ENCODE measurements at places on chromosomes 12 and 14.

GRCh38 chr14:31828946-31829868, 247.9 kb upstream of the ARHGAP5 start:
- no peak for ATAC-seq

- no peak for ATAC-seq
These were observed 90.9 kb upstream of the DCN start for GRCh38 chr12:91273560-91273959.

GRCh38 chr14:85250414-85251189, 279.3 kb upstream of the FLRT2 start:
- ATAC-seq: no peak

DNA sequence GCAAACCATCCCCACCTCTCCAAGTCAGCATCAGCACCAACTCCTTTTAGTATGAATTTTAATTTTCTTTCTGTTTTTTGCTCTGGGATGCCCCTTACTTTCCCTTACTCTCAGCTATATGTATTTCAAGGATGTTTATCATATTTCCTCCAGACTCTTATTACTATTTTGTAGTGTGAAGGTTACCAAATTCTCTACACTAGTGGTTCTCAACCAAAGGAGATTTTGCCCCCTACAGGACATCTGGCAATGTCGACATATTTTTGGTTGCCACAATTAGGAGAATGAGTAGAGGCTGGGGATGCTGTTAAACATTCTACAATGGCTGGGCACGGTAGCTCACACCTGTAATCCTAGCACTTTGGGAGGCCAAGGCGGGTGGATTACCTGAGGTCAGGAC, 29.1 kb upstream of the SOS2 start:
- no peak for ATAC-seq

GRCh38 chr12:126912111-126912510, 1354.9 kb upstream of the TMEM132C start:
- ATAC-seq: no peak

GRCh38 chr14:98371141-98371540, 900.9 kb downstream of the BCL11B start:
- ATAC-seq: no peak

- peak; percentile 9 for ATAC-seq
These were observed 2.0 kb downstream of the RAP1B start for GRCh38 chr12:68612697-68613096.

DNA sequence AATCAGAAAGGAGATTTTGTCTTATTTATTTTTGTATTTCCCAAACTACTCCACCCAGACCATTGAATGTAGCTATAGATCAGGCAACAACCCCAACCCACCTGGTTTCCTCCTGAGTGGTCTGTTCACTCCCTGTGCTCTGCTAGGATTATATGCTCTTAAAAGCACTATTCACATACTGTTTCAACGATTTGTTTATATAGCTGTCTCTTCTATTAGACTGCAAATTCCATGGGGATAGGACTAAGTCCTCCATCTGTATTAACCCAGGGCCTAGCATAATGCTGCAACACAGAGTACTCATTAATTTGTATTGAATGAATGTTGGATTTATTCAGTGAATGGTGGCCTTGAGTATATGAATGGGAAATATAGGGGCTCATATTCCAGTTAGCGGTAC, 307.6 kb downstream of the RAD51B start:
- ATAC-seq: no peak

- no peak for ATAC-seq
These were observed at the start of gene MMP14 for GRCh38 chr14:22836301-22837113. MMP14 (plus strand) TSS chr14:22836585; CDS start chr14:22836818, 233 bp downstream.

GRCh38 chr12:62659453-62660295, 193.0 kb downstream of the MON2 start:
- no peak for ATAC-seq

DNA sequence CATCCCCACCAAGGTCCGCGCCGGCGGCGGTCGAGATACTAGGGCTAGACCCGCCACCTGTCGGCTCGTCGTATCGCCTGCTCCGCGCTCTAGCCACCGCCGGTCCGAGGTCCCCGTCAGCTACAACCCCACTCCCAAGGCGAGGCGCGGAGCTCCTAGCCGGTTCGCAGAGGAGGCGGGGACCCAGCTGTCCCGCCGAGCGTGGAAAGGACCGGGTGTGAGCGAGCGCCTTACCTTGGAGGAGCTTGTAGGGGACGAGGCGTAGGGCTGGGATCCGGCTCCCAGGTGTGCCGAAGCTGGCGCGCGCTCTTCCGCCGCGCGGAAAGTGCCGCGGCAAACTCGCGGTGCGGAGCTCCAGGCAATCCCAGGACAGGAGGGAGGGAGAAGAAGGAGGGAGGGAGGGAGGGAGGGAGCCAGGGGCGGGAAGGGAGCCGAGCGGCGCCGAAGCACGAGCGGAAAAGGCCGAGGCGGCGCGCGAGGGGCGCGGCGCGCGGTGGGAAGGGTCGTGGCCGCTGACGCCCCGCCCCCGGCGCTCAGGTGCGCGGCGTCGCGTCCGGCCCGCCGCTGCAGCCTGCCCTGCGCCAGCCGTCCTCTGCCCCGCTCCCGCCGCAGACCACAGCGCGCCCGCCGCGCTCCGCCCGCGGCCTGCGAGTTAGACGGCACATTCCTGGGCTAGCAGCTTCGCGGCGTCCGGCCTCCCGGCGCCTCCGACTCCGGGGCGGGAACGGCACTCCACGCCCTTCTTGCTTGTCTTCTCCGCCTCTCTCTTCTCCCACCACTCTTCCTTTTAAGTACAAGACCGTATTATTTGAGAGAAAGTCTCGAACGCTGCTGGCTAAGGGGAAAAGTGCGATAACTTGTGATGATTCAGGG, at the start of gene PAWR:
PAWR (minus strand) TSS at position 327 of the 873 bp plus-strand sequence. CDS start 720 bp downstream, outside the sequence.
- ATAC-seq: peak; percentile 52

DNA sequence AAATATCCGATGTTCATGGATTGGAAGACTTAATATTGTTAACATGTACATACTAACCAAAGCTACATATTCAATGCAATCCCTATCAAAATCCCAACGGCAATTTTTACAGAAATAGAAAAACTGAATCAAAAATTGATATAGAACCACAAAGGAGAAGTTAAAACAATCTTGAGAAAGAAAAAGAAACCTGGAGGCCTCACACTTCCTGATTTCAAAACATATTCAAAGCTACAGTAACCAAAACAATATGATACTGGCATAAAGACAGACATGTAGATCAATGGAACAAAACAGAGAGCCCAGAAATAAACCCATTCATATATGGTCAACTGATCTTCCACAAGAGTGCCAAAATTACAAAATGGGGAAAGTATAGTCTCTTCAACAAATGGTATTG, 5.4 kb upstream of the PELI2 start:
- ATAC-seq: no peak

DNA sequence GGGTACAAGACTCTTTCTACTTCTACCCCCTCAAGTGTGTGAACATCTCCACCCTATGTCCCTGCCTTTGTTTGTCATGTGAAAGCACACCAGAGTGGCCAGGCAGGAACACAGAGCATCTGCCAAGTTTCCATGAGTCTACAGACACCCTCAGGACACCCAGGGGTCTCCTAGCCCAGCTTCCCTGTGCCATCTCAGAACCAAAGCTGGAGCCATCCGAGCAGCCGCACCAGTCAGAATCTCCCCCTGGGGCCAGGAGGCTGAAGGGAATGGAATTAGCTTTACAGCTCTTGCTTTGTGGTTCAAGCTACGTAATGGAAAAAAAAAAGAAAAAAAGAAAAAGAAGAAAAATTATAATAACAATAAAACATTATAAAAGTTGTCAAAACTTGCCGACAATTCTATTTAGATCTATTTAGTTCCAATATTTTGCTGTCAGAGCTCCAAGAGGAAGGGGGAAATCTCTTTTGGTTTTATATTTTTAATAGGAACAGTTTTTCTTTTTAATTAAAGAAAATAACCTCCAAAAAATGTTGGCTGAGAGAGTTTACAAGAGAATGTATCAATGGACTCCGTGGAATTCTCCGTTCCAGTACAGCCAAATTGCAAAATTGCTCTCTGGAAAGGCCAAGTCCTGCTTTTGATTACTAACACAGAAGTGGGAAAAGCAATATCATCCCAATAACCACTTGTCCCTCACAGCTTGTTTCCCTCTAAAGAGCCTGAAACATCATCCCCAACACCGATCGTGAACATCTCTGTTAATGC, 37.1 kb downstream of the TBX5 start:
- no peak for ATAC-seq

DNA sequence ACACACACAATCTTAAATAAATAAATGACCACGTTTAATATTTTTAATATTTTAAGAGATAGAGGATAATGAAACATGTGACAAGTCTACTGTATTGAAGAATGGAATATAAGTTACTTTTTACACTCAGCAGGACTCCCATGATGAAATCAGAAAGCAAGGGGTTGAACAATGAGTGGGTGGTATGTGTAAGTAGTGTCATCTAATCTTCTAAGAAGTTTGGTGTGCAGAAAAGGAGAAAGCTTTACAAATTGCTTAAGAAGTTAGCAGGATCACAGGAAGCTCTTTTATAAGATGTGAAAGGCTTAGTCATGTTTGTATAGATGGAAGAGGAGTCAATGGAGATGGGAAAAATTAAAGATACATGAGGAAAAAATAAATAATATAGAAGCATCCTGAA, 47.8 kb downstream of the SLC15A5 start:
- no peak for ATAC-seq

DNA sequence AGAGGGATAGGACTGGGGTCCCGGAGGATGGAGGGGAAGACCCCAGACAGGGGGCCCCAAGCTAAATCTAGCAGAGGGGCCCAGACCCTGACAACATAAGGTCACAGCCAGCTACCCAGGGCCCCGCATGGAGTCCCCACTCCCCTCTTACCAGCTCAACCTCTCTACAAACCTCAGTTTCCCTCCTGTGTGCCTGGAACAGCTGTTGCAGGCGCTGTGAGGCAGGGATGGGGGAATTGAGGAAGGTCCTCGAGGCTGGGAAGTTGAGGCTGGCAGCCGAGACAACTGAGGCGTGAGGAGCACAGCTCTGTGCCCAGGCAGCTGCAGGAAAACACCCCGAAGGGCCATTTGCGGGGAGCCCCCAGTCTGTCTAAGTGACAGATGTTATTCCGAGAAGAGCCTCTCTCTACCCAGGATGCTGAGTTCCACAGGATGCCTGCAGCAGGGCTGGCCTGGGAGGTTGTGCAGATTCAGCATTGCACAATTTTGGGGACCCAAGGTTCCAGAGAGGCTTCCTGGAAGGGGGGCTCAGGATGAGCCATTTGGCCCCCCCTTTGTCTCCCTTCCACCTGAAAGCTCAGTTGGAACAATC, 42.7 kb upstream of the NCOR2 start:
- no peak for ATAC-seq

DNA sequence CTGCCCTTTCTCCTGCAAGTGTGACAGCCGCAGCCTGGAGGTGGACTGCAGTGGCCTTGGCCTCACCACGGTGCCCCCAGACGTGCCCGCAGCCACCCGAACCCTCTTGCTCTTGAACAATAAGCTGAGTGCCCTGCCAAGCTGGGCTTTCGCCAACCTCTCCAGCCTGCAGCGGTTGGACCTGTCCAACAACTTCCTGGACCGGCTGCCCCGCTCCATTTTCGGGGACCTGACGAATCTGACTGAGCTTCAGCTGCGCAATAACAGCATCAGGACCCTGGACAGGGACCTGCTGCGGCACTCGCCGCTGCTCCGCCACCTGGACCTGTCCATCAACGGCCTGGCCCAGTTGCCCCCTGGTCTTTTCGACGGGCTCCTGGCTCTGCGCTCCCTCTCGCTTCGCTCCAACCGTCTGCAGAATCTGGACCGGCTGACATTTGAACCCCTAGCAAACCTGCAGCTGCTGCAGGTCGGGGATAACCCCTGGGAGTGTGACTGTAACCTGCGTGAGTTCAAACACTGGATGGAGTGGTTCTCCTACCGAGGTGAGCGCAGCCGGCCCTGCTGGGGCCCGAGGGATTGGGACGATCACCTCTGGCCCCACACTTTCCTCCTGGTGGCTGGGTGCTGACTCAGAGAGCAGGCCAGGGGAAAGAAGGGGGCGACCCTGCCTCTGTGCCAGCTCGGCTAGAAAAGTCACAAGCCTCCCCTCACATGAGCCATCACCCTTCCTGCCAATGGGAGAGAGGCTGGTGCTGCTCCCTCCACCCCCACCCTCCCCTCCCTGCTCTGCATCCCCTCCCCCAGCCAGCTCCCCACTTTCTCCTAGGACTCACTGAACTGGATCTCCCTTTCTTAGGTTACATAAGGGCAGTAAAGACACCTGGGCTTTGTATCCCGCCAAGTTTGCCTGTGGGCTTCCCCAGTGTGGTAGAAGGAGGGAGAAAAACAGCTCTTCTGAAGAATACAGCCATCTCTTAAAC, 10.9 kb downstream of the LRTM2 start:
- no peak for ATAC-seq

- ATAC-seq: no peak
These were observed 18.1 kb downstream of the RFC5 start for GRCh38 chr12:118034429-118035189.

- ATAC-seq: no peak
These were observed 30.5 kb downstream of the RAB35 start for GRCh38 chr12:120085920-120086645.

DNA sequence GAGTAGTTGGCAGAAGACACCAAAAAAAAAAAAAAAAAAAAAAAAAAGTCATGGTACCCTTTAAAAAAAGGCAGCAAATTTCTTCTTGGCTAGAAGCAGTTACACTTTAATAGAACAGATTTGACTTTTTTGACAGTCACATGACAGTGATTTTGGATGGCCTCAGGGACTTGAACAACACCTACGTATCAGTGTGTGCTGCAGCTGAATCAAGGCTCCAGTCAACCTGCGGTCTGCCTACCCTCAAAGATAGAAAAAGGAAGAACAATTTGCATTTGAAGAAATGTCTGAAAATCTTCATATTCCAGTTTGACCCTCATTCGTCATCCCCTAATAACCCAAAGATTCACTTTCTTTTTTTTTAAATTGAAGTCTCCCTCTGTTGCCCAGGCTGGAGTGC, 53.9 kb downstream of the MDM2 start:
- no peak for ATAC-seq

- no peak for ATAC-seq
These were observed 24.0 kb upstream of the EVL start for GRCh38 chr14:100041271-100041670.

GRCh38 chr12:70469221-70469820, 103.2 kb downstream of the KCNMB4 start:
- ATAC-seq: no peak

- ATAC-seq: peak; percentile 62
These were observed 34.2 kb downstream of the TMPO start for GRCh38 chr12:98549371-98550110.

DNA sequence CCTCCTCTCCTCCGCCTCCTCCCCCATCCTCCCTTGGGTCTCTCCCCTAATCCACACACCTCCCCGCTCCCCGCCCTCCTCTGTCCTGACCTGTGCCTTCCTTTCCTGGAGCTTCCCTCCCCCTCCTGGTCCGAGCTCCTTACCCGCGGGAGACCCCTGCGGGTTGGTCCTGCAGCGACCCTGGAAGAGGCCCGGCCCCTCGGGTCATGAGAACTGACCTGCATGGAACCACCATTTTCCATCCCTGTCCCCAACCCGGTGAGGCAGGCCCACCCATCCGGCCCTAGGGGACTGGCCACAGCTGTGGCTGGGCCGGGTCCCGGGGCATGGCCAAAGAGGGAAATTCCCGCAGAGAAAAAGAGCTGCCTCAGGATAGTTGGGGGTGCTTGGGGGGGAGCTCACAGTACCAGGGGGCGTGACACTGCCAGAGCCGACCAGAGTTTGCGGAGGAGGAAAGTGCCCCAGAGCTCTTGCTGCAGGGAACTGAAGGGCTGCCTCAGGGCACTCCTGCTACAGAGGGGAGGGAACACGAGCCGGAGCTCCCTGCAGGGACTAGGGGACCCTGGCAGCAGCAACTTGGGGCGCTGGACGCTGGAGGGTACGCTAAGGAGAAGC, 613 bp downstream of the ARHGEF40 start:
- peak; percentile 16 for ATAC-seq

Measured in activated CD4-positive, CD25-positive, alpha-beta regulatory T cell treated with anti-CD3 and anti-CD28 coated beads, Interleukin-2, amount 50 U/mL, for 24 hours (primary cell).